ENCODE measurements at places on chromosomes 2 and 18.

GRCh38 chr2:165192729-165193128 is 11.1 kb downstream of the SCN3A start:
- no peak for DNase-seq

GRCh38 chr2:42969231-42970150 is 177.1 kb upstream of the HAAO start:
- DNase-seq = no peak

GRCh38 chr2:67883316-67884087 is 179.3 kb downstream of the C1D start:
- peak; percentile 81 for DNase-seq

- no peak for DNase-seq
These were observed 159.2 kb downstream of the GULP1 start for GRCh38 chr2:188450732-188451483.

- DNase-seq = no peak
These were observed 166.6 kb downstream of the ACTR3 start for GRCh38 chr2:114056294-114057143.

GRCh38 chr2:3289971-3290370 is 87.6 kb downstream of the EIPR1 start:
- no peak for DNase-seq

DNA sequence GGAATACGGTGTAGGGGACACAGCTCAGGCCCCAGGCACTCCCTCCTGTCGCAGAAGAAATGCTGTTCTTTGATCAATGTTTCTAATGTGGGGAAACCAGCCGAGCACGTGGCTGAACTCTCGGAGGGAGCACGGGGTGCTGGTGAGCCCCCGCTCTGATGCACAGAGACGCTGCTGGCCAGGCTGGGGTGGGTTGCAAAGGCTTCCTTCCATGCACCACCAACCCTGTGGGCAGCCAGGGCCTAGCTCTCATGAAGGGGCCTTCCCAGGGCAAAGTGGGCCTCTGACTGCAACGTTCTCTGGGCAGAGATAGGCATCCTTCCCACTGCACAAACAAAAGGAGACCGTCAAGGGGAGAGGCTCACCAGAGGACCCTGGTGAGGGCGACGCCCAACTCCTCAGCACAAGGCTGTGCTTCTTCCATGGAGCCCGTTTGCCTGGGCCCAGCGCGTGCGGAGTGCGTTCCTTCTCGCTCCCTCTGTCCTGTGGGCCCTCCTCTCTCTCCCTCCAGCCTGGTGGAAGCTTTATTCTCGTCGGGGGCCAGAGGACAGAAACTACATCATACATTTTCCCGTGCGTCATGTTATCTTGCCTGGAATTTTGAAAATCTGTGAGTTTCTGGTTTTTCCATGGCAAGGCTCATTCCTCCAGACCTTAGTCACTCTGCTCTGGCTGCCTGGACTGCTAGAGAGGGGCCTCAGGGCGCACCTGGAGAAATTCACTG is 61.1 kb upstream of the SP3 start:
- DNase-seq = no peak

DNA sequence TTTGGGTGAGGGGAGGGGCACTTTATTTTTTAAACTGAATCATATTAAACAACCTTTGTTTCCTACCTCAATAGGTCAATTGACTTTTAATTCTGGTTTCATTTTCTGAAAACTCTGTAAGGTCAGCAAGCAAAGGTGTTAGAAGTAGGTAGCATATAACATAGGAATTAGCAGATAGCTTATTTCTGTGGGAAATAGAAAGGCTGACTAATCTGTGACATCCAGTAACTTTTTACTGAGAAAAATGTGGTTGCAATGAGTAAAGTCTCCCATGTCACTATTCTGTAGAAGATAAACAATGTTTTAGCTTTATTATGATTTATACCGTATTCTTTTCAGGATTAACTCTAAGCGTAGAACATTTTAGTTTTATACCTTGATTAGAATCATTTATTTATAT is 240.4 kb downstream of the PLCL1 start:
- no peak for DNase-seq

- DNase-seq = no peak
These were observed 5.4 kb upstream of the MRPS9 start for GRCh38 chr2:105032476-105032875.

- DNase-seq = no peak
These were observed 253.9 kb downstream of the OSR1 start for GRCh38 chr2:19104503-19104902.

DNA sequence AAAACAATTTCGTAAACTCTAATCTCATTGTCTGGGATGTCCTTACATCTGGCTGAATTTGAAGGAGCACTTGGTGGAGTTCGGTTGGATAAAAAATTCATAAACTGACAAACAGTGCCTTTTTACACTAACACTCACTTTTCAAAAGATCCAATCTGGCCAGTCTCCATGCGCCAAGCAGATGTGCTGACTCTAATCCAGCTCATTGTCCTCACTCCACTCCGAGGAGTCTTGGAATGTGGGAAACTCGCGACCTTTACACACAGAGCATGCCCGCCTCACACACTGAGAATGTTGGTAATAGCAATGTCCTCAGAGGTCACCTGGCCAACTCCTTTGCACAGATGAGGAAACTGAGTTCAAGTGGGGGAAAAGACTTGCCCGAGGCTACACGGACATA is 66.8 kb downstream of the XDH start:
- no peak for DNase-seq

DNA sequence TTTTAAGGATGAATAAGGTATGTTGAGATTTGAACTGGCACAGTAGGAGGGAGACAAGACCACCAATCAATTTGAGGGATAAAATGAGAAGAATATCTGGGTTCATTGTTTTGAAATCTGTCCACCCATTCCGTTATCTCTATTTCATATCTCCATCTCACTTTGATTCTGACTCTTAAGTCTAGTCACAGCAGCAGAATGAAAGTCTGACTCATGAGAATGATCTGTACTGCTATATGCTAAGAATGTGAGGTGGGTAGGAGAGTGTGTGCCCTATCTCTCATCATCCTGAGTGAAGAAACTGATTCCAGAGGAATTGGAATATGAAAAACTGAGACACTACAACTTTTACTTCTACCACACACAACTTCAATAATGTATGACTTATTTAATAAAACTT is 1994.5 kb upstream of the PIK3C3 start:
- no peak for DNase-seq

DNA sequence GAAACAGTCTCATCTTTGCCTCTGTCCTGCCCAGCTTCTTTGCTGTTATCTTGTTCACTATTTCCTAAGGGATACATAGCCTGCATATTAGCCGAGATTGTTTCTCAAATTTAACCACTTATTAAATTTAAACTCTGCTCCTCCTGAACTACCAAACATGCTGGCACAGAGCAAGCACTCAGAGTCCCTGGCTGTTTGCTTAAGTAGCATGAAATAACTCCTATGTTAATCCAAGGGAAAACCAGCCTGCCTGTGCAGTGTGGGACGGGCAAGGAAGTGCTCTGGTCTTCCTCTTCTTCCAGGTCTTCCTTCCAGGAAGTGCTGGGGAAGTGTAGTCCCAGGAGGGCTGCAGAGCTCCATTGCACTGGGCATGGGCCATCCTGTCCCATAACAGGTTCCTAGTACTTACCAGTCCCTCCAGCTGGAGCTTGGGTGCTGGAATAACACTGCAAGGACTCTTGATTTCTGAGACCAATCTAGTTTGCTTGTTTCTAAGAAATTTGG is 95.9 kb upstream of the IL1R2 start:
- no peak for DNase-seq

DNA sequence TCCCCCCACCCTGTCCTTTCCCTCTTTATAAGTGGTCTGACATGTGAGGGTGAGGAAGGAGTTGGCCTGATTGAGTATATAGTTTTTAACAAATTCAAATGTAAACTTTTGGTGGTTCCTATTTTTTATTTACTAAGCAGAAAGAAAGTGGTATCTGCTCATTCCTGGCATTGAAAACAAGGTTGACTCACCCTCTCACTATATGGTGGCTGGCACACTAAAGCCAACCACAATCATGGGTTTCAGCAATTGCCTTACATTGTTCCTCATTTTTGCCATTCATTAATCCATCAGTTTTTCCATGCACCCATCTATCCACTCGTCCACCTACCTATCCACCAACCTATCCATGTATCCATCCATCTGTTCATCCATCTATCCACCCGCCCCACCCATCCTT is 75.4 kb upstream of the IGFBP5 start:
- DNase-seq = no peak

- DNase-seq = no peak
These were observed 258.9 kb downstream of the METTL4 start for GRCh38 chr18:2312440-2312839.

- no peak for DNase-seq
These were observed 26.8 kb upstream of the SP3 start for GRCh38 chr2:173991856-173992588.

- no peak for DNase-seq
These were observed 233.7 kb upstream of the SPOPL start for GRCh38 chr2:138267902-138268254.

- DNase-seq = peak; percentile 58
These were observed 1.6 kb downstream of the CRIM1 start for GRCh38 chr2:36356990-36357846.

DNA sequence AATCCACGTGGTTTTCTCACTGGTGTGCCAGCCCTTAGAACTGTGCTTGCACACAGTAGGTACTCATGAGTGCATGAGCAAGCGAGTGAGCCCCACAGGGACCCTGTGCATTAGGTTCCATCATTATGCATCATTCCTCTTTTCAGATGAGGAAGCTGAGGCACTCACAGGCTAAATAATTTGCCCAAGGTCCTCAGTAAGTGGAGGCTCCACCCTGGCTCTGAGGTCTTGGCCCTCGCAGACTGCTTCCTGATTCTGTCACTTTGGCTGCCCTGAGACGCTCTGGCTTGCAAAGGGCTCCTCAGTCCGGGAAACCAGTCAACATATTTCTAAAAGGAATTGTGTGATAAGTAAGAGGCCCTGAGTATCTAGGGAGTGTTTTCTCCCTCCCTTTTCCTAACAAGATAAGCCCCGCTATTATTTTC is 71.7 kb downstream of the IL1R2 start:
- no peak for DNase-seq

DNA sequence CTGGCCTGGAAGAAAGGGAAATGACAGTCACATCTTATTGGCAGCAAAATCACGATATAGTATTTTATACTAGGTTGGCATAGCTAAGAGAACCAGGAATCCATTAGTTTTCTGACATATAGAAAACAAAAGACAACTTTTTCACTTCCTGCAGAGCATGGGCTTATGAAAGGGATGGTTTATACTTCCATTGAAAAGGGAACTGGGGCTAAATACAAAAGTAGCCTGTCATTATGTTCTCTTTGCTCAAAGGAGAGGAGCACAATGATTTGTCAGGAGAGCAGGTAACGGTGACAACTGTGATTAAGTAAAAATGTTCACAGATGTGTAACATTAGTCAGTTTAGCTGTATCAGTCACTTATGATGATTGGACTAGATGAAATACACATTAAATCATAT is 46.4 kb downstream of the SLC25A12 start:
- no peak for DNase-seq

- no peak for DNase-seq
These were observed 116.4 kb downstream of the KCNJ3 start for GRCh38 chr2:154814856-154815255.

- DNase-seq = no peak
These were observed 83.3 kb downstream of the DPP4 start for GRCh38 chr2:161990741-161991140.

GRCh38 chr18:50080932-50081560 is 113.9 kb downstream of the MYO5B start:
- no peak for DNase-seq

- DNase-seq = no peak
These were observed 129.5 kb downstream of the TMEM182 start for GRCh38 chr2:102891296-102891695.

GRCh38 chr2:180141600-180141999 is 134.5 kb upstream of the CWC22 start:
- no peak for DNase-seq

- DNase-seq = no peak
These were observed 143.9 kb upstream of the FN1 start for GRCh38 chr2:215579809-215580208.

GRCh38 chr2:219214786-219215185 is 4.0 kb downstream of the ABCB6 start:
- no peak for DNase-seq

DNA sequence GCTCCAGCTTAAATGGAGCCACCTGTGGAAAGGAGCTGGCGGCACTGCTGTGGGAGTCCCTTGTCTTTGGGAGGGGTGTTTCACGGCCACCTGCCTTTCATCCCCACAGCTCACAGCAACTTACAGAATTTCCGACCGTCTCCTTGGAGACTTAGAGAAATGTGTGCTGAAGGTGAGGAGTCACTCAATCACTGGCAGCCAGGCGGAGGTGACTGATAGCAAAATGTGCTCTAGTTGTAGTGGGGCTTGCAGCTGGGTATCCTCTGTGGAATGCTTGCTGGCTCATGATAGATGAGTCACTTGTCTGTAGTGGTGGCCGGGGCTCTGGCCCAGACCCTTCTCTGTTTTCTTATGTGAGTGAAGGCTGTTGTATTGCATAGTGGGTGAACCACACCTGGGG is 110.7 kb downstream of the SH3RF3 start:
- DNase-seq = no peak

DNA sequence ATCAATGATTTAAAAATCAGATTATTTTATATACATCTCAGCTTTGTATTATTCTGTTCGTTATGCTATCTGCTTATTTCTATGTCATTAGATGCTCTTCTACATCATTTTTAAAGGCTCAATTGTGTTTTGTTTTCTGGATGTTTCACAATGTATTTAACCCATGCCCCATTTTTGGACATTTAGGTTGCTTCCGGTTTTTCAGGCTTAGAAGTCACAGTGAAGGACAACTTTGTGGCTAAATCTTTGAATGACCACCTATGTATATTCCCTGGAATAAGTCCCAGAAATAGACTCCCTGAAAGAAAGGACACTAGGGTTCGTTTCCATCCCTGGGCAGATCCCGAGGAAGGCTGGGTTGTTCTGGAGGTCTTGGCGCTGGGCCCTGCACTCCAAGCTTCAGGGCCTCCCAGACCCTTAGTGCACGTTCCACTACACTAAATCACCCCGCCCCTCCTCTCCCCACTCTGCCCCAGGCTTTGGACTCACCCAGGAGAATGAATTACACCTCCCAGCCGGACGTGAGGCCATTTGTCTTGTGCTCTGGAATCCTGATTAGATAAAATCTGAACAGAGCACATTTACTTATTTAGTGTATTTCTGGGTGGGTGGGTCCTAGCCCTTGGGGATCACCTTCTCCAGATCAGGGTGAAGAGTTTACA is 188.2 kb downstream of the ZFP36L2 start:
- no peak for DNase-seq

GRCh38 chr2:134539981-134540380 is 178.8 kb downstream of the TMEM163 start:
- no peak for DNase-seq

- no peak for DNase-seq
These were observed 104.0 kb downstream of the HIBCH start for GRCh38 chr2:190215620-190216019.

DNA sequence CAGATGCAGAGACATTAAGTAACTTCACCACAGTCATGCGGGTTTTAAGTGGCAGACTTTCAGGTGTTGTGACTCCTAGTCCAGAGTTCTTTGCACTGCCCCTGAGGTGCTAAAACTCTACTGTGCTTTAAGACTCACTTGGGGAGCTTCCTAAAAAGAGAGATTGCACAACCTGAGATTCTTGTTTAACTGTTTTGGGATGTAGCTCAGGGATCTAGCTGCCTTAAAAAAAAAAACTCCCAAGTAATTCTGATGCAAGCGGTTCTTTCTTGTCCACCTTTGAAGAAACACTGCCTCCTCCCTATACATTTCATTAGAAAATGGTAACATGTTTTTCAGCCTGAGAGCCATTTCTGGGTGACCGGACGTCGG is 13.0 kb downstream of the IL37 start:
- DNase-seq = no peak

- DNase-seq = no peak
These were observed 22.1 kb upstream of the DOCK10 start for GRCh38 chr2:225064362-225064761.

All from cerebellum (tissue), 4 donors.